ENCODE measurements at places on chromosomes 12 and 14.

- no peak for DNase-seq
Observed at GRCh38 chr14:99342906-99343305, 70.9 kb upstream of the BCL11B start.

- no peak for DNase-seq
Observed at GRCh38 chr14:102264775-102265174, 40.2 kb downstream of the MOK start.

DNA sequence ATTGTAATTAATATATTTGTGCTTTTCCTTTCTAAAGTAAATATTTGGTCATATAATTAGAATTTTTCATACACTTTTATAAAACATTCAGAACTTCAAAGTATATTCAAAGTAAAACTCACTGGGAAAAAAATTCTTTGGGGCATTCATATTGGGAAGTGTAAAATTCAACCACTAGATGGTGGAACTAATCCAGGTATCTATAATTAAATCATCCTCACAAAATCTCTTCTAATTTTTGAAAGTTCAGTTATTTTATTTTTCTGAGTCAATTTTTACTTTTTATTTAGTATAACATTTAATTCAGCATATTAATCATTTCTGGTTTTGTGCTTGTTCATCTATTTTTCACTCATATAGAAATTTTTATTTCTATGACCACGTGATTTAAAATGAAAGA is 81.0 kb downstream of the NTS start:
- no peak for DNase-seq

DNA sequence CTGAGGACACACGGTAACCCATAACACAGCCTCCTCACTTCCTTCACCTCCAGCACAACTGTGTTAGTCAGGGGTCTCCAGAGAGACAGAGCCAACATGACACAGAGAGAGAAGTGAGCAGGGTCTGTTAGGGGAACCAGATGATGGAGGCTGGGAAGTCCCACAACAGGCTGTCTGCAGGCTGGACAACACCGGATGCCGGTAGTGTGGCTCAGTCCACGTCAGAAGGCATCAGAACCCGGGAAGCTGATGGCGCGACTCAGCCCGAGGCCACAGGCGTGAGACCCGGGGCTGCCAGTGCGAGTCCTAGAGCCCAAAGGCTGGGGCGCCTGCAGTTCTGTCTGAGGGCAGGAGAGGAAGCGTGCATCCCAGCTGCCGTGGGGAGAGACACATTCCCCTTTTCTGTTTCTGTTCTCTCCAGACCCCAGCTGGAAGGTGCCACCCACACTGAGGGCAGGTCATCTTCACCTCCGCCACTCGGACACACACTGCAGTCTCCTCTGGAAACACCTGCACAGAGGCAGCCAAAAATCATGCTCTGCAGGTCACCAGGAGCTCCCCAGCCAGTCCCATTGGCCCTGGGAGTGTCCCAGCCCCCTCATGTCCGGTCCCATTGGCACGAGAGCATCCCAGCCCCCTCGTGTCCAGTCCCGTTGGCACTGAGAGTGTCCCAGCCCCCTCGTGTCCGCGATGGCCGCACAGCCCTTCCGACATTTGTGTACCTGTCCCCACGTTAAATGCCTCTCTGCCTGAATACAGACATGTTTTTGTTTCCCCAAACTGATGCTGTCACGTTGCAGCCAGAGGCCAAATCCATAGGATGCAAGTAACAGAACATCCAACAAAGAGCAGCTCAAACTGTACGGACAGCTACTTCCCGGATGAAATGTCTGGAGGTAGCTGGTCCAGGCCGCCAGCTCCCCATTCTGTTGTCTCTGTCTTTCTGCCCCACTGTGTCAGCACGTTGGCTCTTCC is 7.9 kb upstream of the FBRSL1 start:
- no peak for DNase-seq

GRCh38 chr14:59912443-59912842 is 7.5 kb upstream of the LRRC9 start:
- no peak for DNase-seq
